ENCODE measurements at places on chromosomes 7 and 10.
A peak's percentile ranks its signal among the peaks of the same experiment; 100 is the strongest.

- no peak for DNase-seq
Observed at GRCh38 chr10:23381298-23382040, 36.9 kb upstream of the C10orf67 start.

GRCh38 chr10:99234041-99234790 lies 1.4 kb downstream of the HPSE2 start:
- peak; percentile 7 for DNase-seq

DNA sequence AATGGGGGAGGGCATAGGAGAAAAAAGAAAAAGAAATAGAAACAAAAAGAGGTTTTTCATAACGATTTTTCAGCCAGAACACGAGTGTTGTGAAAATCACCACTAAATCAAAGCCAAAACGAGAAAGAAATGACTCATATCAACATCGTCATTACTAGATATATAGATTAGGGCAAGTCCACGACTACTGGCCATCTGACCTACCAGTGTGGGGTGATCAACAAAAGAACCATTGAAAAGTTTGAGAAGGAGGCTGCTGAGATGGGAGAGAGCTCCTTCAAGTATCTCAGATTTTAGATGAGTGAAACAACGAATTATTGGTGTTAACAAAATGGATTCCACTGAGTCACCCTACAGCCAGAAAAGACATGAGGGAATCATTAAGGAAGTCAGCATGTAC lies 33.5 kb upstream of the ABCB5 start:
- no peak for DNase-seq

- DNase-seq, result no peak
Observed at GRCh38 chr7:98995523-98996149, 117.3 kb downstream of the TRRAP start.

DNA sequence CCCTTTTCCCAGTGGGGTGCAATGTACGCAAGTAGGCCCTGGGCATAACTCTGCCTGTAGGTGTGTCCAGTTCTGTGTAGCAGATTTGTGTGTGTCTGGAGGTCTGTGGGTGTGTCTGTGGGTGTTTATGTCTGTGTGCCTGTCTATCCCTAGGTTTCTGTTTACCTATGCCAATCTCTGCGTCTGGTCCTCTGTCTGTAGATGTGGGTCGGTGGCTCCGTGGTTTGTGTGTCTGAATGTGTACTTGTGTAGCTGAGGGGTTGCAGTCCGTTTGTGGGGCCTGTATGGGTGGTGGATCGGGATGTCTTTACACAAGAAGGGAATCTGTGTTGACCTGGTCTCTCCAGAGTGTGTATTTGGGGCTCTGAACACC lies 932 bp downstream of the NYAP1 start:
- no peak for DNase-seq

DNA sequence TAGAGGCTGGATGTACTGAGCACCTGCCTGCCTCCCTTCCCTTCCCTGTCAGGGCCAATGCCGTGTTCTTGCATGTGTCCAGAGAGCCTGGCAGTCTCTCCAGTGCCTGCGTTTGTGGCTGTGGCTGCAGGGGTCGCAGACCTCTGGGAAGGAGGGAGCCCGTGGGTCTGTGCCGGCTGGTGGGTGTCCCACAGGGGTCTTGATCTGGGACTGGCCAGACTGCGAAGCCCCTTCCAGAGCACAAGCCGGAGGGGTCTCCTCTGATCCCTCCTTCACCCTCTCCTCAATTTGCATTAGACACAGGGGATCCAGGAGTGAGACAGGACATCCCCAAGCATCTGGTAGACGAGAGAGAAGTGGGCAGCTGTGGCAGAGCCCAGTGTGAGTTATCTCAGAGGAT lies 199.2 kb downstream of the ADARB2 start:
- no peak for DNase-seq

DNA sequence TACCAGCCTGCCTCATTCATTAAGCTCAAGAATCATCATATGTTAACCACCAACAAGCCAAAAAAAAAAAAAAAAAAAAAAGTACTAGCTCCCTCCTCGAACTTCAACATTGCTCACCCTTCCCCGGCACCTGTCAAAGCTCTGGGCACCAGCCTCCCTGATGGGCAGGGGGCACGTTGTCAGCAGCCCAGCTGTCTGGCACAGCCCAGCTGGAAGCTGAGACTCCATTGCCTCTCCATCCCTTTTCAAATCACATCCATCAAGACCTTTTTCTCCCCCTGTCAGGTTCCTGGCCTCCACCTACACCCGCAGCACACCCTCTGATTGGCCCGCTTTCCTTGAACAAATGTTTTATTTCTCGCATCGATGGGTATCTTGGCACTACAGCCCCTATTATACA lies 913.3 kb upstream of the AUTS2 start:
- DNase-seq, result no peak

GRCh38 chr7:146636581-146636980 lies 520.0 kb downstream of the CNTNAP2 start:
- DNase-seq, result no peak

- DNase-seq, result no peak
Observed at GRCh38 chr7:195010-195829, 2.8 kb downstream of the FAM20C start.

DNA sequence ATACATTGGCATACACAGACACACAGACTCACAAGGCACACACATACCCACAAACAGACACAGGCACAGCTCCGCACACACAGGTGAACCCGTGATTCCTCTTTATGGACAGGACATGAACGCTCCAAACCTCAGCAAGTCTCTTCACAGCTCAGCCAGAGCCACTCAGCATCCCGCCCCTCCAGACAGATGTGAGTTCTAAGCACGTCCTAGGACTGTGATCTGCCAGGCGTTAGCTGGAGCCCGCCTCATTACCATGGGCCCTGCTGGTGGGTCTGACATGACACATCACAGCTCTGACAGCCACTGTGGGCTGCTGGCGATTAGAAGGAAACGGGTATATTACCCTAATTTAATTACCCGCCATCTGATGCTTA lies 176.7 kb upstream of the PPP2R2D start:
- DNase-seq, result no peak

DNA sequence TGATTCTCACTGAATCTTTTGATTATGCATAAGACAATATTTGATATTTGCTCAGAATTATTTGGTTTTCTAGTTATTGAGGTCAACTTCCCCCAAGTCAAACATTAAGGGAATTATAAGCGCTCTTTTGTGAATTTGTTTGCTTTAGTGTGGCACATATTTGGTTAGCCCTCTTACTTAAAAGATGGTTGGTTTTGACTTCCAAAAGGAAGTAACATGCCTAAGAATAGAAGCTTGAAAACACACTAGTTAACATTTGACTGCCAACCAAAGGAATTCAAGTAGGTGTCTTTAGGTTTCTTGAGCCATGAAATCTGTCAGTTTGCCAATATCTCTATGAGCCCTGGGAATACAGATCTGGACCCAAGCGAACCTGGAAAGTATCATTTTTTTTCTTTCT lies 24.9 kb downstream of the STEAP4 start:
- no peak for DNase-seq

DNA sequence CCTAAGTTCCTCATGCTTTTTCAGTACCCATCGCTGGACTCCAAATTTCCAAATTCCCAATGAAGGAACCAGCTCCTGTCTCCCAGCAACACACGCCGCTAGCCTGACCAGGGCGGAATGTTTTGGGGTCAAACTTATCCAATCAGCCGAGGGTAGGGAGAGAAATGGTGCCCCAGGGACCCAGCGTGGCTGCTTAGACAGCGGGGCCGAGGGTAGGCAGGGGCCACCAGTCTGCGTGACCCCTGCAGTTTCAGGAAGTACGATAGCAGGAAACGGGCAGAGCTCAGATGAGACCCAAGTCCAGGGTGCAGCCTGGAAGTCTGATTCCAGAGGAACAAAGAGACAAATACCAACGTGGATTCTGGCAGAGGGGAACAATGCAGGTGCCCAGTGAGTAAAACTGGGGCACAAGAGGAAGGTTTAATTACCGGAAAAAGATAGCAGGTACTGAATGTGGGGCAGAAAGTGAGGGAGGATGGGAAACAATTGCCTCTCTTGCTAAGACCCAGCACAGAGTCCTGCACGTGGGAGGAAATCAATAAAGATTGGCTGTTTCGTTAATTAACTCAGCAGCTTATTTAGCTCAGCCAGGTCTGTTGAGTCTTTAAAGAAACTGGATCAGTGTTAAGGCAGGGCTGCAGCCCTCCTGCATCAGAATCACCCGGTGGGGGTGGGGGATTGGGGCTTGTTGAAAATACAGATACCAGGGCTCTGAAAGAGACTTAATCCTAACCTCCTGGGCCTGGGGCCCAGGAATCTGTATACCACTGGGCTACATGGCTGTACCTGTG lies 50.4 kb upstream of the NFE2L3 start:
- peak; percentile 45 for DNase-seq

GRCh38 chr10:126521399-126521798 lies 133.1 kb upstream of the ADAM12 start:
- no peak for DNase-seq

- DNase-seq, result no peak
Observed at GRCh38 chr10:80168162-80168511, 35.6 kb downstream of the PLAC9 start.

- no peak for DNase-seq
Observed at GRCh38 chr10:95391164-95391563, 100.4 kb upstream of the PDLIM1 start.

GRCh38 chr10:101683276-101683675 lies 11.7 kb downstream of the FBXW4 start:
- DNase-seq, result no peak

DNA sequence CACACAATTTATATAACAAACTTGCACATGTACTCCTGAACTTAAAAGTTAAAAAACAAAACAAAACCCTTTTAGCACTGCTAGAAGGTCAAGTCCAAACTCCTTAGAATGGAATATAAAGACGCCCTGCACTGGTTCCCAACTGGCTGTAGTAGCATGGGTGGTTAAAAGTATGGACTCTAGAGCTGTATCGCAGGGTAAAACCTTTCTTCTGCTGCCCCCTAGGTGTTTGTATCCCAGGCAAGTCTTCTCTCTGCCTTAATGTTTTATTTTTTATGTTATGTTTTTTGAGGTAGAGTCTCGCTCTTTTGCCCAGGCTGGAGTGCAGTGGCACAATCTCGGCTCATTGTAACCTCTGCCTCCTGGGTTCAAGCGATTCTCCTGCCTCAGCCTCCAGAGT lies 35.2 kb downstream of the LSMEM1 start:
- no peak for DNase-seq

DNA sequence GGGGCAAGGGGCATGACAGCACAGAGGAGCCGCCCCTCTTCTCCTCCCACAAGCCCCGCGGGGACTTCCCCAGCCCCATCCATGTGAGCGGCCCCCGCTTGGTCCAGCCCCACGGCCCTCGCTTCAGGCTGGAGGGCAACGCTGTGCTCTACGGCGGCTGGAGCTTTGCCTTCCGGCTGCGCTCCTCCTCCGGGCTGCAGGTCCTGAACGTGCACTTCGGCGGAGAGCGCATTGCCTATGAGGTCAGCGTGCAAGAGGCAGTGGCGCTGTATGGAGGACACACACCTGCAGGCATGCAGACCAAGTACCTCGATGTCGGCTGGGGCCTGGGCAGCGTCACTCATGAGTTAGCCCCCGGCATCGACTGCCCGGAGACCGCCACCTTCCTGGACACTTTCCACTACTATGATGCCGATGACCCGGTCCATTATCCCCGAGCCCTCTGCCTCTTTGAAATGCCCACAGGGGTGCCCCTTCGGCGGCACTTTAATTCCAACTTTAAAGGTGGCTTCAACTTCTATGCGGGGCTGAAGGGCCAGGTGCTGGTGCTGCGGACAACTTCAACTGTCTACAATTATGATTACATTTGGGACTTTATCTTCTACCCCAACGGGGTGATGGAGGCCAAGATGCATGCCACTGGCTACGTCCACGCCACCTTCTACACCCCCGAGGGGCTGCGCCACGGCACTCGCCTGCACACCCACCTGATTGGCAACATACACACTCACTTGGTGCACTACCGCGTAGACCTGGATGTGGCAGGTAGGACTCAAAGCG lies 5.1 kb downstream of the AOC1 start:
- DNase-seq, result no peak

GRCh38 chr10:133608855-133609254 lies 17.7 kb downstream of the FRG2B start:
- DNase-seq, result no peak

DNA sequence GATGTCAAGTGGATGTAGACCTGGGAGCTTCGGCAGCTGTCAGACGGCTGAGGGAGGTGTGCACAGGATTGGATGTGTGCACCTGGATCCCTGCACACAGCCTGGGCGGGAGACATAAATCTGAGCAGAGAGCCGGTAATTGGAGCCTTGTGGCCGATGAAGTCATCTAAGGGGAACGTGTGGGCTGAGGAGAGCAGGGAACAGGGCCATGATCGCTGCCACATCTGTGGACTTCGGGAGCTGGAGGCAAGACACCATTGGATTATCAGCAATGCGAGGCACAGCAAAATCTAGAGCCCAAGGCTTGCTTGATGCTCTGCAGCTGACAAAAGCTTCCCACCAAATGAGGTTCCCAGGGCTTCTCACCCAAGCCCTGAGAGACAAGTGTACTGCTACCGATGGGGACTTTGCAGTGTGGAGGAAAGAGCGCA lies 147.7 kb downstream of the PTPN20 start:
- DNase-seq, result no peak

DNA sequence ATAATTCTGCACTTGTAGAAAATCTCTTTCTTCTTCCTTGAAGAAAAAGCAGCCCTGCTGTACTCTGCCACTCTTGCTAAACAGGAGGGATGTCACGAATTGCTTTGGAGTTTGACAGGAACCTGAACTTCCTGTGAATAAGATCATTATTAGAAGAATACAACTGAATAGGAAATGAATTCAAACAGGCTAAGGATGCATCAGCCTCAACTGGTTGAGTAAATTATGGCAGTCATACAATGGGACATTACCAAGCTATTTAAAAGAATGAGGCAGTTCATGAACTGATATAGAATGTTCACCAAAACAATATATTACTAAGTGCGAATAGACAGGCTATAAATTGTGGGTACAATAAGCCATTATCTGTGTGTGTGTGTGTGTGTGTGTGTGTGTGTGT lies 97.1 kb upstream of the DOCK1 start:
- DNase-seq, result no peak

DNA sequence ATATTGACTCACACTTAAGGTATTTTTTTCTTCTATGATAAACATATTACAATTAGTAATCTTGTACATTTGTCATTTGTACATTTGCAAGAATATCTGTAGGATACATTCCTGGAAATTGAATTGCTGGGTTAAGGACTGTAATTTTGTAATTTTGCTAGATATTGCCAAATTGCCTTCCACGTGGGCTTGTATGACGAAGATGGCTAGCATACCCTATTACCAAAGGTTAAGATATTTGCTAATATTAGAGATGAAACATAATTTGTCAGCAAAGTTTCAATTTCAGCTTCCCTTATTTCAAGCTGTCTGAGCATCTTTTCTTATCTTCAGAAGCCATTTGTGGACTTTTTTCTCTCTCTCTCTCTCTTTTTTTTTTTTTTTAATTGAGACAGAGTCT lies 1.0 kb upstream of the LYZL2 start:
- no peak for DNase-seq

- DNase-seq, result no peak
Observed at GRCh38 chr10:114181971-114182370, 2.8 kb downstream of the TDRD1 start.
